ENCODE measurements at places on chromosomes 3 and 15.
A peak's percentile ranks its signal among the peaks of the same experiment; 100 is the strongest.

DNA sequence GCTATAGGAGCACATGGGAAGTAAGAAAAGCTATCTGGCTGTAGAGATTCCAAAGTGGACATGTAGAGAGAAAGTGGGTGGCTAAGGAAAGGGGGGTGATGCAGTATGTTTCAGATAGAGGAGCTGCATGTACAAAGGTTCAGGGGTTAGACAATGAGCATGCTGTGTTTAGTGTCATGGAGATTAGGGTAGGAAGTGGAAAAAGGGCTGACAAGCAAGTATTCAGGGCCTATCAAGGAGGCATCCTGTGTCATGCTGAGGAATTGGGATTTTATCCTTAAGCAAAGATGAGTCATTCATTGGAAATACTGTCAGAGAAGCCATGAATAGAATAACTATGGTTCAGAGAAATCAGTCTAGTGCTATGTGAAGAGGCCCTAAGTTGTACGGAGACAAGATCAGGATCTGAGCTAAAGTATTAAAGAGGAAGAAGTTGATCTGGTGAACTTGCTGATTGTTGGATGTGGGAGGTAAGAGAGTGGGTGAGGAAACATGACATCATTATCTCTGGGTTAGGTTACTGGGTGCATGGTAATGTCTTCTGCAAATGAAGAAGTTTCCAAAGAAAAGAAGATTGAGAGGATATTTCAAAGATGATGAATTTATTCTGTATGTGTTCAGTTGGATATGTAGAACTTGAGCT is 176.7 kb upstream of the GOLIM4 start:
- no peak for DNase-seq

DNA sequence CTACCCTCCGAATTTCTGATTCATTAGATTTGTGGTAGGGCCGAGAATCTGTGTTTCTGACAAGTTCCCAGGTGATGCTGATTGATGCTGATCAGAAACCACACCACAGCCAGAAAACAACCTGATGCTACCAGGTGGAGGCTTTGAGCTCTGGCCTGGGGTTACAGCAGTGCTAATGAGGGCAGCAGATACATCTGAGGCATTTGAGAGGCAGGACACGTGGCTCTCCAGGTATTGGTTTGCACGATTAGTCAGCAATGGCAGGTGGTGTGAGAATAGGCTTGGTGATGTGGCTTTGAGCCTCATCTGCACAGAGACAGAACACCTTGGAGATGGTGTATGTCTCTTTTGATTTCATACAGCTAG is 78.8 kb upstream of the THBS1 start:
- no peak for DNase-seq

DNA sequence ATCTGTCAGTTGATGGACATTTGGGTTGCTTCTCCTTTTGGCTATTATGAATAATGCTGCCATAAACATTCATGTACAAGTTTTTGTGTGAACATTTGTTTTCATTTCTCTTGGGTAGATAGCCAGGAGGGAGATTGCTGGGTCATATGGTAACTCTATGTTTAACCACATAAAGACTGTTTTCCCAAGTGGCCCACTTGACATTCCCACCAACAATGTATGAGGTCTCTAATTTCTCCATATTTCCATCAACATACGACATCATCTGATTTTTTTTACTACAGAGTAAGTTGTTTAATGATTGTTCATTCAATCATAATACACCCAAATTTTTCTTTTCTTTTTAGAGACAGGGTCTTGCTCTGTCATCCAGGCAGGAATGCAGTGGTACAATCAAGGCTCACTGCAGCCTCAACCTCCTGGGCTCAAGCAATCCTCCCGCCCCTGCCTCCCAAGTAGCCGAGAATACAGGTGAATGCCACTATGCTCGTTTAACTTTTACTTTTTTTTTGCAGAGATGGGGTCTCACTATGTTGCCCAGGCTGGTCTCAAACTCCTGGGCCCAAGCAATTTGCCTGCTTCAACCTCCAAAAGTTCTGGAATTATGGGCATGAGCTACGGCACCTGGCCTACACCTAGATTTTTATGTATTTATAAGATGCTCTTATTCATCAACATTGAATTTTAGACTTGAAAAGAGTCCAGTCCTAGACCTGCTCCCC is 6.8 kb downstream of the IP6K1 start:
- DNase-seq, result no peak

GRCh38 chr3:176988795-176989194 is 208.5 kb downstream of the TBL1XR1 start:
- no peak for DNase-seq

DNA sequence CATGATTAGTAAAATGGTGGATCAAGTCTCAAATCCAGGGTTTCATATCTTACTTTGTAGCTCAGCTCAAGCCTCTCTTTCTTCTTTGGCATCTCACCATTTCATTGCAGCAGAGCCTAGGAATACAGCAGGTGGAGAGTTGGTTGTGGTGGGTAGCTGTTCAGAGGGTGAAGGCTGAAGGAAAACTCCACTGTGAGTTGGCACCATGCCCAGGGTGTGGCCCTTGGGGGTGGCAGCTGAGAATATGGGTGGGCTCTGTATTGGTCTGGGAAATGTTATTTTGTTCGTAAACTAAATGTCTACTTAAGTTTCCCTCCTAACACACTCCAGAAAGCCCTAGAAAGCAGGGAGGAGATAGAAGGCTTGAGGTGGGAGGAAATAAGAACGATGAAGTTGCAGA is 1.7 kb upstream of the MAP1A start:
- no peak for DNase-seq

- no peak for DNase-seq
Measured at GRCh38 chr3:107498646-107499045, 24.1 kb upstream of the BBX start.

DNA sequence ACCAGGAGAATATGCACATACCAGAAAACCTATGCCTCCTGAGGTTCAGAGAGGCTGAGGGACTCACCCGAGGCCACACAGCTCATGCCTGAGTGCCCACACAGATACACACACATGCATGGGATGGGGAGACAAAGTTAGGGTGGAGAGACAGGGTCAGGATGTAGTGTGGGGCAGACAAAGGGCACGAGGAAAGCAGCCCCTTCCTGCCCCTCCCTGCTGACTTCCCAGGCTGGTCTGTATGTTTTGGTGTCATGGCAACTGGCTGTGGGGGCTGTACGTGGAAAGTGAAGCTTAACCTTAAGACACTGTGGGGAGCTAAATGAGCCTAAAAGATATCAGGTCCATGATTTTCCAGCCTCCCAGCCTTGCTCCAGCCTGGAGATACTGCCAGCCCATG is 57.8 kb downstream of the EPHB3 start:
- DNase-seq, result no peak

DNA sequence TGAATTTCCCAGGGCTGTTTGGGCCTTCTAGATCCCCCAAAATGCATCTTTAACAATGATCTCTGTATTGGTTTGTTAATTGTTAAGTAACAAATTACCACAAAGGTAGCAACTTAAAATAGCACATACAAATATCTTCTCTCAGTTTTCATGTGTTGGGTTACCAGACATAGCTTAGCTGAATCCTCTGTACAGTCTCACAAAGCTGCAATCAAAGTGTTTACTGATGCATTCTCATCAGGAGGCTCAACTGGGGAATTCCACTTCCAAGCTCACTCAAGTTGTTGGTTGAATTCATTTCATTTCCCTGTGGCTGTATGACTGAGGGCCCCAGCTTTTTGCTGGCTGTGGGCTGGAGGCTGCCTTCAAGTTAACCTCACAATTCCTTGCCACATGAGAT is 297.6 kb downstream of the RPLP1 start:
- no peak for DNase-seq

DNA sequence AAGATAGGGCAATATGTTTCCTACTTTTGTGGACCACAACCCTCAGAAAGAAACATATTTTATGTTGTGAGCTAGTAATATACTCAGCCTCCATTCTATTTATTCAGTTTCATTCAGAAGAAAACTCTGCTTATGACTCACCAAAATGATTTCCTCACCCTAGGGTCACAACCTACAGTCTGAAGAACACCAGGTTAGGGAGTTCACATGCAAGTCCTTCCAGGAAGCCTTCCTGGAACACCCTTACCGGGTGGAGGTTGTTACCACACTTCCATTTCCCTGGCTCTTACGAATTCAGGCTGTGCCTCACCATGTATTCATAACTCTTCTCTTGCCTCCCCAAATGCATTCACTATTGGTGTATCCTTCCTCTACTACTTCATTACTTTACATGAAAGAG is 228.0 kb upstream of the ADAMTS9 start:
- no peak for DNase-seq

GRCh38 chr3:51955893-51956770 is 951 bp downstream of the GPR62 start:
- no peak for DNase-seq

GRCh38 chr15:101107101-101107500 is 144.7 kb downstream of the CHSY1 start:
- DNase-seq, result no peak

GRCh38 chr3:139653582-139653981 is 24.2 kb downstream of the NMNAT3 start:
- no peak for DNase-seq

- peak; percentile 60 for DNase-seq
Measured at GRCh38 chr3:189041482-189042090, 130.2 kb upstream of the TPRG1 start.

DNA sequence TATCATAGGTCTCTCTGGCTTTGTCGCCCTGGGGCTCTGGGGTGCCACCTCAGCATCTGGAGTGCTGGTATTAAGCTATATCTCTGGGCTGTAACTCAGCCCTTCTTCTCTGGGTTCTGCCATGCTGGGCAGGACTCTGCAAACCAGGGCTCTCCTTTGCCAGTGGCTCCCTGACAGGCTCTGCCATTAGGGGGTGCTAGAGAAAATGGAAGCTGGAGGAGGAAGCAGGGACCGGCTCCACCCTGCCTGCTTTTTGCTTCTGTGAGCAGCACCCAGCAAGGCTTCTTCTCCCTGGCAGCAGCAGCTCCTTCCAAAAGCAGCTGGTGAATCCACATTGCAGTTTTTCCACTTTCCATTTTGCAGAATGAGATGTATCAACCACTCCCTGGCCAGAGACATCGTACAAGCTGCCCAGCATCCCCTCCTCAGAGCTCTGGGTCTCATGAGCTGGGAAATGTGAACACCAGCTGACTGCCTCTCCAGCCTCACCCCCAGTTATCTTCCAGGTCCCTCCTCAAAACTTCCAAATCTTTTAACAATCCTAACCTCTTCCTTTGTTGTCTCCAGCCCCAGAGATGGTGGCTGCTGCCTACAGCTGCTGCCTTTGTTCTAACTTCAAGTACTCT is 165.0 kb downstream of the ABHD5 start:
- DNase-seq, result no peak

- DNase-seq, result no peak
Measured at GRCh38 chr3:48592519-48593087, 2.5 kb downstream of the COL7A1 start.

DNA sequence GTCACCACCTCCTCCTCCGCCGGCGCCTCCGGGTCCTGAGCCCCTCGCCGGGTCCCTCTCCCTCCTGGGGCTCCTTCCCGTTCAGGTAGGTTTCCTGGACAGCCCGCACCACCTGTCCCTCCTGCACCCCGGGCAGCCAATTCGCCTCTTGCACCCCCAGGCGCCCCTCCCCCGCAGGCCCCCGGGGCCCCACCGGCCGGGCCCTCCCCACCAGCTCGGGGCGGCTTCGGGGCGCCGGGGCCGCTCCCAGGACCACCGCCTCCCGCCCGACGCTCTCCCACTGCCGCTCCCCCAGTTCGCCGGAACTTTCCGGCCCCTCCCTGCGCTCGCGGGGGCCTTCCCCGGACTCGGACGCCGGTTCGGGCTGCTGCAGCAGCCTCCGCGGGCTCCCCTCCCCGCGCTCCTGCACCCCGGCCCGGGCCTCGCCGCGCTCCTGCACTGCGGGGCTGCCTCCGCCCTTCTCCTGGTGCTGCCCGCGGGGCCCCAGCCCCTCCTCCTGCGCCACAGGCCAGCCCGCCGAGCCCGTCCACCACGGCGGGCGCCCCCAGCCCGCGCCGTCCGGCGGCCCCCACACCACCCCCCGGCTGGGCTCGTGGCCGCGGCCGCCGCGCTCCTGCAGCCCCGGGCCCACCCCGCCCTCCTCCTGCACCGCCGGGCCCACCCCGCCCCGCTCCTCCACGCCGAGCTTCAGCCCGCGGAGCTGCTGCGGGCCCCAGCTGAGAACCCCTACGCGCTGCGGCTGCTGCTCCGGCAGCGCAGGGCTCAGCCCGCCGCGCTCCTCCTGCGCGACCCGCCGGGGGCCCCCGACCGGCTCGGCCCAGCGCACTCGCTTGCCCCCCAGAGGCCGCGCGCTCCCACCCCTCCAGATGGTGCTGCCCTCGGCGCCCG is 587 bp upstream of the TNK2 start:
- no peak for DNase-seq

GRCh38 chr3:66889750-66890494 is 108.2 kb upstream of the KBTBD8 start:
- no peak for DNase-seq

- no peak for DNase-seq
Measured at GRCh38 chr15:59168536-59168935, 38.1 kb upstream of the LDHAL6B start.

GRCh38 chr3:114510201-114510600 is 216.4 kb downstream of the TIGIT start:
- DNase-seq, result no peak

GRCh38 chr3:145522893-145523651 is 637.9 kb downstream of the PLOD2 start:
- no peak for DNase-seq

GRCh38 chr15:98452238-98452637 is 196.1 kb upstream of the IGF1R start:
- DNase-seq, result no peak

DNA sequence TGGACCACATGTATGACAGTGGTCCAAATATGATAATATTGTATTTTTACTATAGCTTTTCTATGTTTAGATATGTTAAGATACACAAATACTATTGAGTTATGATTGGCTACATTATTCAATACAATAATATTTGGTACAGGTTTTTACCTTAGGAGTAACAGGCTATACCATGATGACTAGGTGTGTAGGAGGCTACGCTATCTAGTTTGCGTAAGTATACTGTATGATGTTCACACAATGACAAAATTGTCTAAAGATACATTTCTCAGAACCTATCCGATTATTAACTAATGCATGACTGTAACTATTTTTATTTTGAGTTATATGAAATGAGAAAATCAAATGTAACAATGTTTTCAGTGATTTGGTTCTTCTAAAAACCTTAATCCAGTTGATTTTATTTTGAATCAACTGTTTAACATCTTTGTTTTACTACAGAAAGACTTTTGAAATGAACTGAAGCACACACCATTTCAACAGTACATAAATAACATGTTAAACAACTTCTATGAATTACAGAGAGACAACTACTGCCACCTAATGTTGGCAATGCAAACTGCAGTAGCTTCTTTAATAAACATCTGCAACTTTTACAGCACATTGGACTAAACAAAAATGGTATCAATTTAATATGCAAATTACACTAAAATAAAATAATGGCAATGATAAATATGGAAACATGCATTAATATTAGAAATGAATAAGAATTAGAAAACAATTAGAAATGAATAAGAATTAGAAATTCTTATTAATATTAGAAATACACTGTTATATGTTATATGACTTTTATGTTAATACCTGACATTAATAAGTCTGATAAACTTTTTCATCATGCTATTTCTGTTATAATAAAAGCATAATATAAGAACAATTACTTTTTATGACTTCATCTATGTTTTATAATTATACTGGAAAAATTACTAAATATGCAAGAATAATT is 255.7 kb downstream of the MBNL1 start:
- peak; percentile 11 for DNase-seq

- DNase-seq, result no peak
Measured at GRCh38 chr3:66483006-66483405, 17.8 kb downstream of the LRIG1 start.

GRCh38 chr3:45130476-45130875 is 15.7 kb downstream of the CDCP1 start:
- no peak for DNase-seq

GRCh38 chr3:85691196-85691595 is 732.4 kb downstream of the CADM2 start:
- DNase-seq, result no peak
